Suprapubic skin (tissue), 4 donors: ENCODE measurements at places on chromosomes 7 and 10. TPM values are rescaled to one million over a fixed set of nuclear protein-coding genes. Genes with fewer than 3 reads are reported as not detected.

The SNX13 gene
- total RNA-seq = 69.9 TPM

The TAS2R41 gene
- not detected for total RNA-seq

The IL6 gene
- not detected for total RNA-seq

The OR2AE1 gene
- not detected for total RNA-seq

The SPDYE1 gene
- not detected for total RNA-seq

The MPLKIP gene
- total RNA-seq = 44.8 TPM

The CFAP69 gene
- total RNA-seq = 2.7 TPM

The TYSND1 gene
- total RNA-seq = 32.7 TPM

The OPTN gene
- 56.7 TPM for total RNA-seq

The RET gene
- total RNA-seq = 0.23 TPM

The SLC26A3 gene
- total RNA-seq = not detected

The TFR2 gene
- total RNA-seq = 0.81 TPM

The C10orf67 gene
- 1.4 TPM for total RNA-seq

The SRRM3 gene
- 8.5 TPM for total RNA-seq

The RNF133 gene
- total RNA-seq = 0.72 TPM

The AKR1B15 gene
- total RNA-seq = not detected

The UTF1 gene
- not detected for total RNA-seq

The IGF2BP3 gene
- total RNA-seq = 0.47 TPM

The TRIL gene
- total RNA-seq = 3.2 TPM

The GAD2 gene
- not detected for total RNA-seq

The GNAT3 gene
- not detected for total RNA-seq

The TRIM50 gene
- total RNA-seq = not detected
